Pancreas (tissue), 10 donors: ENCODE measurements at places on chromosomes 1 and 21.

- no peak overlapping the region for H3K4me3 ChIP-seq
Observed at GRCh38 chr1:63747445-63747844, 26.4 kb upstream of the ROR1 start.

DNA sequence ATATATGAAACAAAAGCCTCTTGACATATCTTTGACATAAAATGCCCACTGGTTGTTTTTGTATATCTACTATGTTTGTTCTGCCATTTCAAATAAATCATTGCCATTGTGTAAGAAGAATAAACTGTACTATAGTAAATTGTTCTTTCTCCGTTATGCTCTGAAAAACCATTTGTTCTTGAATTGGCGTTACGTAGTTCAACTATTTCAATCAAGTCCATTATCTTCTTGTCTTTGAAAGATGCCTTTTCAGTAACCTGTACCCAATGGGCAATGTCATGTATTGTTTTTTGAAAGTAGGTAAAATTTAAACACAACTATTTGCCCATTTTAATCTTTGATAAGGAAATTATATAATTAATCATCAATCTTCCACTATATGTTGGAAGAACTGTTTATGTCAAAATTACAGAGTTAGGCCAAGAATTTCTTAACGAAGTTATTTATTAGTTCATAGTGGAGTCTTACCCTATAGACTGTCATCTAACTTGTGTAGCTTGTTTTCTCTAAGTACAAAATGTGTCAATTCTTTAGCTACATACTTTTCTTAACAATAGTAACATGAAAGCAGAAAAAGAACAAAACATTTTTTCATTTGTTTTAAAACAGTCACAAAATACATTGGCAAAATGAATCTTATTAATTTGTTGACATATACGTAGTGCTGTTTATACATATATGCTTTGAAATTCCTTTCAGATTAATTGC is 294.8 kb downstream of the PTPRC start:
- DNase-seq = no peak
- no peaks in the 10 kb centered on the region for H3K27me3 ChIP-seq
- H3K36me3 ChIP-seq = no peaks in the 10 kb centered on the region
- peaks cover 22% of the 10 kb centered on the region for H3K4me1 ChIP-seq
- no peak overlapping the region for H3K4me3 ChIP-seq

DNA sequence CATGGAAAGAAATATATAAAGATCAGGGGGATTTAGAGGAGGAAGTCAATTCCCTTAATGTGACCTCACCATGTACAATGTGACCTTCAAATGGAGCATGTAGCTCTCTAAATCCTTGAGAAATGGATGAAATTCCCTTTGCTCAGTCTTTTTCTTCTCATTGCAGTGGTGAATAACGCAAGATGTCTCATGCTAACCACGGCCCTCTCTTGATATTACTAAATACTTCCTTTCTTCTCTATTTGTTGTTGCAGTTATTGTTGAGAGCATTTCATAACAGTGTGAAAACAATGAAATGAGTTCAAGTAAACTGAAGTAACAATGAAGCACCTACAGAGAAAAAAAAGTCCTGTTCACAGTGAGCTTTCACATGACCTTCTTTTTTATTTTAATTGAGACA is 55.6 kb downstream of the ZNF281 start:
- no peak overlapping the region for H3K4me3 ChIP-seq
- H3K36me3 ChIP-seq = no peaks in the 10 kb centered on the region
- H3K27me3 ChIP-seq = no peaks in the 10 kb centered on the region
- no peak overlapping the region for H3K27ac ChIP-seq
- DNase-seq = no peak
- H3K4me1 ChIP-seq = no peaks in the 10 kb centered on the region

DNA sequence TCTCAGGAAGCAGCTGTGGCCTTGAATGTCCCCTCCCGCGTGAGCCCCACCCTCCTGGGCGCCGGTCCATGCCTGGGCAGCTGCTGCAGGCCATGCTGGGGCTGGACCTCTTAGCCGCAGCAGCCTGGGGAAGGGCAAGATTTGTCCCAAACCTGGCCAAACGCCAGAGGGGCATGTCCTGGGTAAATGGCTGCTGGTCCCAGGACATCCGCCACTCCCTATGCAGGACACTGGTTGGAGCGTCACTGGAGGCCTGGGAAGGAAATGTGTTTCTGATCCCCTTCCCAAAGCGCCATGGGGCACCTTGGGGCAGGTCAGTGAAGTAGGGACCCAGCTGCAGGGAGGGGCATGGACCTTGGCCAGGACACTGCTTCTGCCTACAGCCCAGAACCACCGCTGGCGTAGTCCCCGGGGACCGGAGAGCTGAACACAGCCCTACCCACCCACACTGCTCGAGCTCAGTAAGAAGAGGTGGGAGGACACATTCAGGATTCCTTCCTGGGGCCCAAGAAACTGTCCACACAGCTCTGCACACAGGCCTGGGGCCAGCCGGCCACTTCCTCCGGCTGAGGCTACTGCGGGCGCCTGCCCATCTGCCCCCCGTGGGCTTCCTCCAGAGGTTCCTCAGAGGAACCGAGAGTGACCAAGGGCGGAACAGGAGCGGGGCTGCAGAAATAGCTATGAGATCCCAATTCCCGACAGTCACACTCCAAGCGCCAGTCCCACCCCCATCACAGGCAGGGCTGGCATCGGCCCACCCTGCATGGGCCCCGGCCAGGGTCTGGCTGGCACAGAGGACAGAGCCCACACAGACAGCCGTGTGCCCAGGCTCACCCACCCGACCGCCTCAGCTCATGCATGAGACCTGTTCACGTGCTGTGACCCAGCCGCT is 10.8 kb upstream of the PLEKHG5 start:
- H3K27me3 ChIP-seq = no peaks in the 10 kb centered on the region
- H3K27ac ChIP-seq = no peak overlapping the region
- no peak overlapping the region for H3K4me3 ChIP-seq
- no peaks in the 10 kb centered on the region for H3K36me3 ChIP-seq

- H3K27ac ChIP-seq = no peak overlapping the region
- H3K27me3 ChIP-seq = no peaks in the 10 kb centered on the region
- H3K4me3 ChIP-seq = no peak overlapping the region
- no peaks in the 10 kb centered on the region for H3K4me1 ChIP-seq
- DNase-seq = no peak
- no peaks in the 10 kb centered on the region for H3K36me3 ChIP-seq
Observed at GRCh38 chr21:36820176-36821031, 121.5 kb downstream of the SIM2 start.

DNA sequence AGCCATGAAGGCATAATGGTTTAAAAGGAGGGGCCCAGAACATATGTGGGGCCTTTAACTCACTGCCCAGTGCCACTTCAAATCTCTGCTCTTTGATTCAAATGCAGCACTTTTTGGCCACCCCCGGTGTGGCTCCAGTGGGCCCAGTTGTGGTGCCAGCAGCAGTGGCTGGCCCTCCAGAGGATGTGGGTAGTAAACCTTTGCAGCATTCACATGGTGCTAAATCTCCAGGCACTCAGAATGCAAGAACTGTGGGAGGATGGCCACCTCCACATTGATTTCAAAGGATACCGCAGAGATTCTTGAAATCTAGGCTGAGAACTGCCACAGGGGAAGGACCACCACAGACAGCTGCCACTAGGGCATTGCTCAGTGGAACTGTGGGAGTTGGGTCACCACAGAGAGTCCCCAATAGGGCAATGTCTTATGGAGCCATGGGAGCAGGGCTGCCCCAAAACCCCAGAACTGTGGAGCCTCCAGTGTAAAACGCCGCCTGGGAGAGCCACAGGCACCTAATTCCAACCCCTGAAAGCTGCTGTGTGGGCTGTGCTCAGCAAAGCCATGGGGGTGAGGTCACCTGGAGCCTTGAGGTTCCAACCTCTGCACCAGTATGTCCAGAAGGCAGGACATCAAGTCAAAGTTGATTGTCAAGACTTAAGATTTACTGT is 6.6 kb upstream of the ADAM30 start:
- no peak overlapping the region for H3K27ac ChIP-seq
- no peaks in the 10 kb centered on the region for H3K27me3 ChIP-seq
- no peak overlapping the region for H3K4me3 ChIP-seq
- no peaks in the 10 kb centered on the region for H3K36me3 ChIP-seq

- no peak overlapping the region for H3K4me3 ChIP-seq
- no peak overlapping the region for H3K27ac ChIP-seq
- H3K27me3 ChIP-seq = no peaks in the 10 kb centered on the region
- no peak for DNase-seq
- no peaks in the 10 kb centered on the region for H3K4me1 ChIP-seq
- H3K36me3 ChIP-seq = no peaks in the 10 kb centered on the region
Observed at GRCh38 chr1:82755671-82756070, 954.9 kb downstream of the ADGRL2 start.

- H3K27ac ChIP-seq = no peak overlapping the region
- peak; percentile 7 for DNase-seq
- H3K36me3 ChIP-seq = no peaks in the 10 kb centered on the region
- no peak overlapping the region for H3K4me3 ChIP-seq
- no peaks in the 10 kb centered on the region for H3K27me3 ChIP-seq
- no peaks in the 10 kb centered on the region for H3K4me1 ChIP-seq
Observed at GRCh38 chr1:96234299-96234698, 487.3 kb upstream of the PTBP2 start.

- H3K4me3 ChIP-seq = no peak overlapping the region
- DNase-seq = no peak
- H3K36me3 ChIP-seq = no peaks in the 10 kb centered on the region
Observed at GRCh38 chr1:197178998-197179397, 32.5 kb upstream of the ASPM start.

DNA sequence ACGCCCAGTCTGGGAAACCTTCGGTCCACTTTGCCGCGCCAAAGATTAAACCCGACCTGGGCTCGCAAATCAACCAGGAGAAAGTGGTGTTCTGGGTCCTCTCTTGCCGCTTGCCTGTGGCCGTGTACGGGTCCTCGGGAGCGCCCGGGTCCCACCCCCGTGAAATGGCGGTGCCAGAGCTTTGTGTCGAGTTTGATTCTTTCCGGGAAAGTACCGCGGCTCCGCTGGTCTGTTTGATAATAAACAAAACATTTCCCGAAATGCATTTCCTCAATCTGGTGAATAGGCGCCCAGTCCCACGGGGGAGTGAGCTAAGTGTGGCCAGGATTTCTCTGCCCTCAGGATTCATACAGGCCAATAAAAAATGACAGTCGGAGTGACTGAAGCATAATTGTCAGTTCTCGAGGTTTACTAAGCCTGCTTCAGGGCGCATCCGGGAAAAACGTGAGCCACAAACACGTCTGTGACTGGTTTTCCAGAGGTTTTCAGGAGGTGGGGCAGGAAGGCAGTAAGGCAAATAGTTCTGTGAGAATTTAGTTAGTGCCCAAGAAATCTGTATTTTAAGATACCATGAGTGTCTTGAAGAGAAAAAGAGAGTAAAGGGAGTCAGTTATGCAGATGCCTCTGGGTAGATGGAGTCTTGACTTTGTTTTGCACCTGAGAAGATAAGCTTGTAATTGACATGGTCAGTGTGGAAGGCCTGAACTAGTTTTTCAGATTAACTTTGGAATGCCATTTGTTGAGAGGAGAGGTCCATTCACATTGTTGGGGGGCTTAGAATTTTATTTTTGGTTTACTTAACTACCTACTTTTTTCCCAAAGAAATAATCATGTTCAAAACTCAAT is 675 bp downstream of the IFNAR1 start:
- peak overlapping the region; percentile 96 for H3K4me3 ChIP-seq
- DNase-seq = peak; percentile 74
- no peaks in the 10 kb centered on the region for H3K27me3 ChIP-seq

GRCh38 chr1:91278754-91279153 is 125.9 kb downstream of the HFM1 start:
- H3K27me3 ChIP-seq = no peaks in the 10 kb centered on the region
- no peak for DNase-seq
- H3K36me3 ChIP-seq = no peaks in the 10 kb centered on the region
- H3K27ac ChIP-seq = no peak overlapping the region
- no peak overlapping the region for H3K4me3 ChIP-seq

DNA sequence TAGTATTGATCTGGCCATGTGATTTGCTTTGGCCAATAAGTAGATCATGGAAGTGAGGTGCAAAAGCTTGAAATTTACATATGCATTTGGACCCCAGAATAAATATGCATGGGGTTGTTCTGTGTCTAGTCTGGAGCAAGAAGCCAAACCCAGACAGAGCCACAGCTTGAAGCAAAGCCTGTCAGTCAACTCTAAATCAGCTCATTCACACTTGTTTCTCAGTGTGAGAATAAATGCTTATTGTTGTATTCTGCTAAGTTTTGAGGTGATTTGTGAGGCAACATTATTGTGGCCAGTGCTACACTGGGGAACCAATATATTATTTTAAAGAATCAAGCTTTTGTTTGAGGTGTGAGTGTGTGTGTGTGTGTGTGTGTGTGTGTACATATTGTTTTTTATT is 12.2 kb upstream of the PGLYRP3 start:
- no peak overlapping the region for H3K27ac ChIP-seq
- no peaks in the 10 kb centered on the region for H3K27me3 ChIP-seq
- no peaks in the 10 kb centered on the region for H3K36me3 ChIP-seq
- no peak overlapping the region for H3K4me3 ChIP-seq

DNA sequence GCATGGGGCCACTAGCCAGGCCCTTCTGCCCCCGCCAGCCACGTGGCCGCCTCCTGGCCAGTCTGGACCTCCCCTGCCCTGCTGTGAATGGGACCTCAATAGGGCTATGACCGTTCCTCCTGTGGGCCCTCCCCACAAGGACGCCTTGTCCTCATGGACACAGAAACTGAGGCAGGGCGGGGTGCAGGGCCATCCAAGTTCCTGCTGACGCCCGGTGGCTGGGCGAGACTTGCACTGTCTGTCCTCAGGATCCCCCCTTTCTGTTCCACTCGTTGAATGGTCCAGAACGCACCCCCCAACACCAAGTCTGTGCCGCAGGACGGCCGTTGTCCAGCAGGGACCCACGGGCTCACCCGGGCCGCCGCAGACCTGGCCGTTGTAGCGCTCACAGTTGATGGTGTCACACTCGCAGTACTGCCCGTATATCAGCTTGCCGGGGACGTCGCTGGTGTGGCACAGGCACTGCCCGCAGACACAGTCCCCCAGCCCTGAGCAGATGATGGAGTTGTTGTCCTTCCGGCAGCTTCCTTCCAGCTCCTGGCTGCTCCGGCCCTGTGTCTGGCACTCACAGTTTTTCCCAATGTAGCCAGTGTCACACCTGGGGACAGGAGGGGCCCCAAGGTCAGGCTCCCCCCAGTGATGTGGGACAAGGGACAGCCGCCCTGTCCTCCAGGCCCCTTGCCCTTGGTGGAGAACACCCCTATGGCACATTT is 16.3 kb upstream of the PTTG1IP start:
- no peak overlapping the region for H3K4me3 ChIP-seq
- H3K4me1 ChIP-seq = no peaks in the 10 kb centered on the region
- H3K27me3 ChIP-seq = no peaks in the 10 kb centered on the region
- no peak for DNase-seq
- H3K27ac ChIP-seq = no peak overlapping the region

DNA sequence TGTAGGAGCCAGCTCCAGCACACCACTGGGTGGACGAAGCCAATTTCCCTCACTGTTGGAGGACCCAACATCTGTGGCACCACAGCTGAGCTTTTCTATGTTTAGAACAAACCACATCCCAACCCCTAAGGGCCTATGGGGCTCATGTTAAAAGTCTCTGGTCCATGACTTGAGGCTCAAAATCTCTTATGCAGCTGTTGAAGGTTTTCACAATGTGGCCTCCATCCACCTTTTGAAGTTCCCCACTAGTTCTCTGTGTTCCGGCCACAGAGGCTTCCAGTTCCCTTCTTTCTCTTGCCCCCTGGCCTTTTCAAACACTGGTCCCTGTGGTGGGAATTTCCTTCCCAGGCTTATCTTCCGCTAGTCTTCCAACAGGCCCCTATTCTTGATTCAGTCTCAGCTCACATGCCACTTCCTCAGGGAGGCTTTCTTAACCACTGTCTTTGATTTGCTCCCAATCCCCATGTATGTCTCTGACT is 3.9 kb upstream of the IFNLR1 start:
- H3K4me3 ChIP-seq = no peak overlapping the region
- H3K27ac ChIP-seq = no peak overlapping the region
- no peaks in the 10 kb centered on the region for H3K36me3 ChIP-seq
- no peaks in the 10 kb centered on the region for H3K4me1 ChIP-seq
- H3K27me3 ChIP-seq = no peaks in the 10 kb centered on the region
- DNase-seq = no peak
